Dermis microvascular lymphatic vessel endothelial cell (primary cell): ENCODE measurements at places on chromosomes 6 and 20. TPM values are rescaled to one million over a fixed set of nuclear protein-coding genes. Genes with fewer than 3 reads are reported as not detected.

The BEND6 gene
- under 0.01 and 0.13 TPM in 2 replicates for total RNA-seq

The PHF10 gene
- 17.5 and 23.8 TPM in 2 replicates for total RNA-seq

The ARID1B gene
- total RNA-seq: 22.0 and 38.2 TPM in 2 replicates

The BFSP1 gene
- total RNA-seq: 1.7 and 2.0 TPM in 2 replicates

The LY6G5C gene
- 1.2 and 1.9 TPM in 2 replicates for total RNA-seq

The AIF1 gene
- 0.13 TPM in 2 replicates for total RNA-seq

The SYCP2L gene
- not detected in 2 replicates for total RNA-seq

The TXLNB gene
- 0.51 TPM in 2 replicates for total RNA-seq

The DLL1 gene
- 2.6 and 6.4 TPM in 2 replicates for total RNA-seq

The CRIP3 gene
- not detected in 2 replicates for total RNA-seq
